ENCODE measurements at places on chromosomes 12 and 14.

DNA sequence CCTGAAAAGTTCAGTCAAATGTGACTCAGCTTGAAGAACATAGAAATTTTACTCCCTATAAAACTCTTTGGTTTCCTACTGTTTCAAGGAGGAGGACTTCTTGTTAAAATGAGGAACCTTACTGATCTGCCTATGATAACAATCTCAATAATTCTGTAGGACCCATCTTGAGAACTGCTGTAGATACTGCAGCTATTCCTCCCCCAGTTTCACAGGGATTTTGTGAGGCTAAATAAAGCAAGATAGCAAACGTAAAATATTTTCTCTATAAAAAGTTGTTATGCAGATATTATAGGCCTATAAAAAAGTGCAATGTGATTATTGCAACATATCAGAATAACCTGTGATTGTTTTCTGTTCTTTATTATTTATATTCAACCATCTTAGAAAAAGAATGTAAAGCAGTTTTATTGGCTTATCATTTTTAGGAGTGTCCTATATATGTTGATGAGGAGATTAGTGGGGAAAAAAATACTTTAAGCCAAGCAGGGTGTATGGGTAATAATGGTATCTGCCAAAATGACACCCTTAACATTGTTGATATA lies 12.1 kb downstream of the CLEC14A start:
- no peak for DNase-seq

GRCh38 chr12:13101821-13102375 lies 1.6 kb downstream of the GSG1 start:
- DNase-seq = peak; percentile 55

DNA sequence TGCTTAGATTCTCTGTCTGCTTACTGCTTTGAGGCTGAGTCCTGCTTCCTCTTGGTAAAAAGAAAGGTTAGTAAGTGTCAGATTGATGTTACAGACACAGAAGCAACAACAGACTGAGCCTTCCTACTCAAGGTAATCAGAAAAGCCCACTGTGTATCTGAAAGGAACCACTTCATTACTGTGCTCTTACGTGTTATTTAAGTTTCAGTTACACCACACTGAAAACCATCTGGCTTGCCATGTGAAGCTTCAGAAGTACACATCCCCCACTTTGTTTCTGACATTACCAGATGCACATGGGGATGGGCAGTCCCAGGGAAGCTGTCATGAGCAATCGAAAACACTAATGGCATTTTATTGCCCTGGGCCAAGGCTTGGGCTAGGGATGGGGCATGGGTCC lies 1290.1 kb downstream of the AACS start:
- DNase-seq = no peak

DNA sequence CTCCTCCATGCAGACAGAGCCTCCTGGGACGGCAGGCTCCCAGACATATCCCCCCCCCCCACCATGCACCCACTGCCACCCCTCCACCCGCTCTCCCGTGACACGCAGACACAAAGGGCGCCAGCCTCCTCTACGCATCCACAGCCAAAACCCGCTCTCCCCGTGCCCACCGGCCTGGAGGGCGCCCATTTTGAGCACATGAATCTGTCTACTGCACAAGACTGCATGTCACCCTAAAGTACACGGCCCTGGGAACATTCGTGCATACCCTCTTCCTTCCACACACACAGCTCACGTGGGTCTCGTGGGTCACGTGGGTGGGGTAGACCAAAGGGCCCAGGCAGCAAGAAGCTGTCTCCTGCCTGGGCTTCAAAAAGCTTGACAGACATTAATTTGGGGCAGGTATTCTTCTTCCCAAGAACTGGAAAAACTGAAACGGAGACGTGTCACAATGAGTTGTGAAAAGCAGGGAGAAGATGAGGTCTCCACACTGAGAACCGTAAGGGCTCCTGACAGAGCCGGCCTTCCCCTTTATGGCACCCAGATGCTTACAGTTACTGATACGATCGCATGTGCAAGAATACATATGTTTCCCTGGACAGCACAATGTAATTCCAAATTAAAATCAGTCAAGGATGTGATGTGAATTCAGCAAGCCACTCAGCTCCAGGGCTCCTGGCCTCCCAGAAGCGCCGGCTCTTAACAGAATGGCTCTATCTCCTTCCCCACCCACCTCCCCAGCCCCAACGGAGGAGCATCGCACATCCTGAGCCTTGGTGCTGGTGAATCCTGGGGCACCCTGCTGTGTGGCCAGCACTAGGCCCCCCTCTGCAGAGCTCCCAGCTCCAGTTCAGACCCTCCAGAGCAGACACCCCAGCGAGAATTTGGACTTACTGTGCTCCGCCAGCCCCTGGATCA lies 1.9 kb downstream of the TGFB3 start:
- DNase-seq = no peak

GRCh38 chr14:21840765-21841164 lies 167.1 kb upstream of the OR4E1 start:
- DNase-seq = peak; percentile 22

DNA sequence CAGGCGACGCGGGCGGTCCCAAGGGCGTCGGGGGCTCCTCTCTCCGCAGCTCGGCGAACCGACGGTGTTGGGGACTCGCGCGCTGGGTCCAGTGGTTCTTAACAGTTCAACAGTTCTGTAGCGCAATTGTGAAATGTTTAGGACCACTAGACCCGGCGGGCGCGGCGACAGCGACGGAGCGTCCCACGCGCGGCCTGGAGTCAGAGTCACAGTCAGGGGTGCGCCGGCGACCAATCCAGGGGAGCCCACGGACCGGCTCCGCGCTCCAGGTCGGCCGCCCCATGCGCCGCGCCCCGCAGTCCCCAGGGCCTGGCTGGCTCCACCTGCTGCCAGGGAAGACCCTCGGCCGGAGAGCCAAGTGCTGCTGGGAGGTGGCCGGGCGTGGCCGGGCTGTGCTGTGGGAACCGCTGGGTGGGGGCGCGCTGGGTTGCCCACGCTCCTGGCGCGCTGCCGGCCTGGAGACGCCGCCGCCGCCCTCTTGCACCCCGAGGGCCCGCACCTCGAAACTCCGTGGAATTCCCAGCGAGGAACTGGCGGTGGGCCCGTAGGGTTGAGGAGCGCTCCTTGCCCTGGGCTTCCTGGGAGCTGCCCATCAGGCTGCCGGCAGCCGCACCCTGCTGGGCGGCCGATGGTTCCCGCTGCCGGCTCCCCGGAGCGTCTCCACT lies 20.9 kb upstream of the KIF26A start:
- no peak for DNase-seq

All from HT1080 (cell line).